ENCODE measurements at places on chromosomes 6 and 20.

DNA sequence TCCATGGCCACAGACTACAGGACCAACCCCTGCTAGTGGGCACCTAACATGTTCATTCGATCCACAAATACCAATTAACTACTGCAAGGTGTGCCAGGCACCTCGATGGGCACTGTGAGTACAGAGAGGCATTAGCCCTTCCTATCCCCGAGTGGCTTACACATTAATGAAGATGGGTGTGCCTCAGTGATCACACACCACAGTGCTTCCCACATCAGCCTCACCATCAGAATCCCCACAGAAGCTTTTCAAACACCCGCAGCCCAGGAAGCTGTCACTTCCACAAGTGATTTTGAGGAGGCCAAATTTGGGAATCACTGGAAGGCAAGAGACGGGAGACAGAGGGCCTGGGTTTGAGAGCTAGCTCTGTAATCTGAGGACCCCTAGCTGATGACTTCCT, 23.7 kb downstream of the EZR start:
- no peak for DNase-seq

DNA sequence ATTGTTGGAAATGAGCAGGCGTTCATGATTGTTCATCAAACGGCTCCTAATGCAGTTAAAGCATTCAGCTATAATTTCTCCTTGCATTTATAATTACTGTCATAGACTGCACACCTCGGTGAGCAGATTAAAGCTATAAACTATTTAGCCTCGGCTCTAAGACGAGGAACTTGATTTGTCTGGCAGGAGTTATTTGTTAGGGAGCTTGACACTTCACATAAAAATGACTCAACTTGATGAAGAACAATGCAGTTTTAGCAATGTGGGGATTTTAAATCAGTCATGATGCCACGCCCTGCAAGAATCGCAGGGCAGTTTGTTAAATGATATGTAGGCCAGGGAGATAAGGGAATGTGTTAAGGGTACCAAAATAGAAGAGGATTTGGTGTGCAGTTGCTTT, 290.2 kb downstream of the TSHZ2 start:
- no peak for DNase-seq

DNA sequence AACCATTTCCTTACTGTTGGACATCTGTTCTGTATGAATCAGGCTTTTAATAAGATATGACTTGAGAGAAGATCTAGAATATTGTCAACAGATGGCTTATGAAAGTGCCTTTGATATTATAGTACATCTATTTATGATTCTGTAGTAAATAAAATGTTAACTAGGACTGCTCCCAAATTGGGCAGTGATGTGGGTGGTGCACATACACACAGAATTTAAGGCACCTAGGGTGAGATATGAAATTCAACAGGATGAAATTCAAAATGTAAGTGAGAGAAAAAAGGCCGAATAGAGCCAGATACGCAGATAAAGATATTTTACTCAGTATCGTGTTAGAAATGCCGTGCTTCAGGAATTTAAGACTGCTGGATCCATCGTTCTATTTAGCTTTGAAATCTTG, 26.3 kb downstream of the FAM50B start:
- DNase-seq: no peak

- no peak for DNase-seq
Measured at GRCh38 chr6:148416330-148416965, 73.8 kb downstream of the SASH1 start.

DNA sequence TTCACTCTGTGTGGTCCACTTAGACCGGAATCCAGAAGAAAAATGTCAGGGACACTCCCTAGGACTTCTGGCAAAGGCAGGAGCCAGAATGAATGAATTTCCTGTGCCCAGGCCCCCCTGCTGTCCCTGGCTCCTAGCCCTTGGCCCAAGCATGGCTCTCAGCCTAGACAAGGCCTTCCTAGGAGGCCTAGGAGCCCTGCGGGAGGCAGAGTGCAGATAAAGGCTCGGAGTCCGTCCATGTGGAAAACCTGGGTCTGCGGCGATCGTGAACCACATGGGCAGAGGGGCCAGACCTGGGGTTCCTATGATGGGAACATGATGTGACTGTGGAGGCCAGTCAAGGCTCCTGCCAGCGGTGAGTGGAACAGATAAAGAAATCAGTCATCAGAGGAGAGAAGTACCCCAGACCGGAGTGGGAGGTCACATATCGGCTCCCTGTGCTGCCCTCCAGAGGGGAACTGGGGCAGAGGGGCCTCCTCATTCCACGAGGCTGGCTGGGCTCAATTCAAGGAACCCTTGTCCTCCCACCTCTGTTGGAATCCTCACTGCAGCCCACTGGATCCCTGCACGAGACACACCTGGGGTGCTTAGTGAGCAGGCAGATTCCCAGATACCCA, 5.9 kb upstream of the VSTM2L start:
- DNase-seq: no peak

- peak; percentile 30 for DNase-seq
Measured at GRCh38 chr20:48267860-48268633, 482.8 kb upstream of the SULF2 start.

GRCh38 chr6:158503846-158504245, 56.0 kb upstream of the TMEM181 start:
- DNase-seq: no peak

DNA sequence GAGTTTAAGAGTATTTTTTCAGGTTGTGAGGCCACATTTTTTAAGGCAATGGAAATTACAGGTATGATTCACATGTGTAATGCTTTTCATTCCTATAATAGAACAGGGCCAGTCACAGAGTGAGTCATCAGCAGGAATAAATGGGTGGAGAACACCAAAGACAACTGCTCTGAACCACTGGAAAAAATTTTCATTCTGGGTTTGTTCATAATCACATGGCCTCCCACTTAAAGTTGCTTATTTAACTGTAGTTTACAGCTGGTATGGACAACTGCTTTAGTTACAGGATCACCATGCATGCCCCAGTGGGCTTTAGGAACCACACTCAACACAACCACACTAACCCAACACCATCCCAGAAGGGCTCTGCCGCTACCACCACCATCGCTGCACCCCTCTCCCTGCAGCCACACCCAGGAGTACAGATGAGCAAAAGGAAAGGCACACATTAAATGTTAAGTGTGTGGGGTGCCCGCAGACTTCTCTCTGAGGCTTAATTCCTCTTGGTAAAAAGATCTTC, 107.0 kb upstream of the DST start:
- DNase-seq: no peak

DNA sequence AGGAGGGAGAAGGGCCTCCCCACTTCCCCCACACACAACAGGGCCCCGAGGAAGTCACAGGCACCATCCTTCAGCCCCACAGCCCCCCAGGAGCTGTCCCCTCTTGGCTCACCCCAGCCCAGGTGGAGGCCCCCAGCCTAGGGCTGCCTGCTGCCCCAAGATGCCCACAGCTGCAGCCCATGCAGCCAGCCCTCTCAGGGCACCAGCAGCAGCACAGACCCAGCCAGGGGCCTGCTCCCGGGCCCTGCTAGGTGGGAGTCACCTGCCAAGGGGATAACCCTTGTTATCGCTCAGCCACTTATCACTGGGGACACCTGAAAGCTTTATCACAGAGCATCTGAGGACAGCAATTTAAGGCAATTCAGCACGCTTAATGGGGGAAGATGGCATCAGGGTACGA, 55.0 kb downstream of the GRM4 start:
- DNase-seq: no peak

GRCh38 chr6:79335133-79335674, 100.7 kb upstream of the HMGN3 start:
- DNase-seq: no peak

- no peak for DNase-seq
Measured at GRCh38 chr20:46246559-46246958, 61.7 kb downstream of the CDH22 start.

GRCh38 chr20:43658723-43659419, 8.0 kb upstream of the MYBL2 start:
- DNase-seq: no peak

- DNase-seq: no peak
Measured at GRCh38 chr6:112931832-112932231, 584.7 kb downstream of the RFPL4B start.

GRCh38 chr6:4085332-4085700, 6.4 kb upstream of the FAM217A start:
- no peak for DNase-seq

DNA sequence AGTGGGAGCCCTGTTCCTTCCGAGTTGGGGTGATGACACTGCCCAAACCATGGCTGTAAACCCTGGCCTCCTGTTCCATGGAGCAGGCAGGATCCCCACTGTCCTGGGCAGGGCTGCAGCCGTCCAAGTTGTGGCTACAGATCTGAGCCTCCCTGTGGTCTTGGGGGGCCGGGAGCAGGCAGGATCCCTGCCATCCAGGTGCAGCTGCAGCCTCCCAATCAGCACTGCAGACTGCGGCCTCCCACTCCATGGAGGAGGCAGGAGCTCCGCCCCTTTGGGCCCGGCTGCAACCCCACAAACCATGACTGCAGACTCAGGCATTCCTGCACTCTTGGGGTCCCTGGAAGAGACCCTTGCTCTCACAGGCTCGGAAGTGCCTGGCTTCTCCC, 872.1 kb upstream of the GJE1 start:
- no peak for DNase-seq

- DNase-seq: no peak
Measured at GRCh38 chr6:105200133-105200730, 20.4 kb upstream of the POPDC3 start.

- DNase-seq: no peak
Measured at GRCh38 chr20:41078329-41078728, 49.7 kb downstream of the TOP1 start.

DNA sequence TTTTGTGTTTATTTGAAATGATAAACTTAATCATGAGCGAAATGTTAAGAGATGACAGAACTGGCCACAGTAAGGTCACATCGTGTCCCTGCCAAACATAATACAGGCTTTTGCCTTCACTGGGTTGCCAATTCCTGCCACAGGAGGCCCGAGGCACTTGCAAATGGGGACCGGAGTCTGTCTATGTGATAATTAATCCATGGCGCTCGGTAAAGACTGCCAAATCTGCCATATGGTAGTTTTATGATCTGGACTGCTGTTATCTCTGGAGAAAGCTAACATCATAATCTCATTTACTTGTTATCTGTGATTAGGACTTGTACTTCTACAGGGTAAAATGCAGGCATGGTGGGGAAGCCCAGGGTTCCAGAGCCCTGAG, 170.5 kb upstream of the TSHZ2 start:
- DNase-seq: no peak

GRCh38 chr6:130282234-130282995, 59.7 kb upstream of the SAMD3 start:
- DNase-seq: no peak

GRCh38 chr6:155317186-155317585, 2.9 kb upstream of the TFB1M start:
- no peak for DNase-seq

DNA sequence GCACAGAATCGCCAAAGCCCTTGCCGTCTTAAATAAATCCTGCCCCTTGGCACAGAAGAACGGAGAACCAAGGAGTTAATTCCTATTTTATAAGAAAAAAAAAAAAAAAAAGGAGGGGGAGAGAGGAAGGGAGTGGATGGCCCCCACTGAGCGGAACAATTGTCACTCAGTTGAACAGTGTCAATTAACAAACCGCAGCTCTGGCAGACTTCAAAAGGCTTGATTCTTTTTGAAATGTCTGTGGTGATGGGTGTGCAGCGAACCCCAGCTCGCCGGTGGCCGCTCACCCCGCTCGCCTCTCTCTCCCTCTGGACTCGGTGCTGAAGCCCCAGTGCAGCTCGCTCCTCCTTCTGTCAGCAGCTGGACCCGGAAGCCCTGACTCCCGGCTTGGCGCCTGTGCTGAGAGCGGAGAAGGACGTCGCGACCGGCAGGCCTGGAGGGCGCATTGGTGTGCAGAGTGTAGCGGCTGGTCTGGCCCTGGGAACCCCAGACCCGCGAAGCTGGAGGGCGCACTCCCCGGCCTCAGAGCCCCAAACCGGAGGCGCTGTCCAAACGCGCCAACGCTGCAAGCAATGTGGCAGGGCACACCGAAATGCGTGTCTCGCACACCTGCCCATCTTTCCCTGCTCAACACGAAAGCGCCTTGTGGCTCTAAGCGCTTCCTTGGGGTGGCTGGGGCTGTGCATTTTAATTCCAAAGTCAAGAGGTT, 3.4 kb downstream of the LINC00237 start:
- no peak for DNase-seq

GRCh38 chr6:119171864-119172588, 93.6 kb upstream of the FAM184A start:
- DNase-seq: no peak

DNA sequence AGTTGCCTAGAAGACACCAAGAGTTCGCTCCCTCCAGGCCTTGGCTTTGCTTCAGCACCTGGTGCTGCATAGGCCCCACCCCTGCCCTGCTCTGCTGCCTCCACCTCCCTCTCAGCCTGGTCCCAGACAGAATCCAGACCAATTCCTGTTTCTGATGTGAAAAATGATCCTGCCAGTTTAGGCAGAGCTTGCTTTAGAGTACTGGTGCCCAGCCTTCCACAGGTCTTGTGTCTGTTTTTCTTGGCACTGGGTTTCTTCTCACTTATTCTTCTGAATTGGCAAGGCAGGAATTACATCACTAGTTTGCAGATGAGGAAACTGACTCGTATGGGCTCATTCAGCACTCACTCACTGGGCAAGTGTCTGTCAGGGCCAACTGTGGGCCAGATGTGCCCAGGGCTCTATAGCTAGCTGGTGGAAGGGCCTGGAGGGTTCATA, 53.0 kb downstream of the HLA-A start:
- no peak for DNase-seq

DNA sequence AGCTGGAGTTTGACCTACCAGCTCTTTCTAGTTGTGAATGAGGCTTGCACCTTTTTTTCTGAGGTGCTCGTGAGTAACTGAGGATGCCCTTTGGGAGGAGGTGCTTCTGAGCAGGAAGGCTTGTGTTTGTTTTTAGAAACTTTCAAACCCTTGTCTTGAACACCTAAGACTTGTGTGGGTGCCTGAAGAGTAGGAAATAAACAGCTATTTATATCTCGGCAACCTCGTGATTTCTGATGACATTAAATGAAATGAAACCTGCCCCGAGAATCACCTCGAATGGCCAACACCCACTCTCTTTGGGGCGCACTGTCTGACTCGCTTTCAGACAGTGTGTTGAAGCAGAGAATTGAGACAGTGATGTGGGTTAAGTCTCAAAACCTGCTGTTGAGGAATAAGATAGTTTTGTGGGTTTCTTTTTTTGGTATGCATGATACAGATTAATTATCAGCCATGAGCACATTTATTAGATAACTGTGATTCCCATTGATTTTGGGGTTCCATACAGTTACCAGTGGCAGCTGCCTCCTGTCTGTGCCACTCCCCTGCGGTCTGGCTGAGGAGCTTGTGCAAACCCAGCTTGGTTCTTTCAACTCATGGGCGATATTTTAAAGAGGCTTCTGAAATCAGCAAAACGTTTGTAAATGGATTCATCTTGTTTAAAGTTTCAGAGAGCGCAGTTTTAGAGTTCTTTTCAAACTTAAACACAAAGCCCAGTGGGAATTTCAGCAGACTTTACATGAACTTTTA, 8.4 kb downstream of the IRF4 start:
- DNase-seq: no peak

- DNase-seq: no peak
Measured at GRCh38 chr6:98672681-98673475, 161.5 kb upstream of the POU3F2 start.

- no peak for DNase-seq
Measured at GRCh38 chr6:116438590-116439448, 22.4 kb upstream of the CALHM6 start.

- DNase-seq: no peak
Measured at GRCh38 chr6:155580904-155581303, 125.3 kb upstream of the NOX3 start.

GRCh38 chr6:28597924-28598722, 72.4 kb downstream of the GPX5 start:
- no peak for DNase-seq

- no peak for DNase-seq
Measured at GRCh38 chr6:5353971-5354370, 92.7 kb downstream of the FARS2 start.
